ENCODE measurements at places on chromosomes 4 and X. TPM values are rescaled to one million over a fixed set of nuclear protein-coding genes. Genes with fewer than 3 reads are reported as not detected.

- H3K4me1 ChIP-seq = peaks cover 17% of the 10 kb centered on the region
- no peaks in the 10 kb centered on the region for H3K36me3 ChIP-seq
- no peak for DNase-seq
- no peak overlapping the region for H3K4me3 ChIP-seq
Measured at GRCh38 chrX:40727093-40727492, 8.2 kb downstream of the MED14 start.

- H3K4me3 ChIP-seq = no peak overlapping the region
- no peaks in the 10 kb centered on the region for H3K36me3 ChIP-seq
- H3K4me1 ChIP-seq = peaks cover 6% of the 10 kb centered on the region
- DNase-seq = peak; percentile 40
Measured at GRCh38 chr4:69731847-69732246, 28.6 kb downstream of the SULT1B1 start.

GRCh38 chr4:77001907-77002306, 52.4 kb downstream of the SEPTIN11 start:
- H3K4me1 ChIP-seq = peaks cover 22% of the 10 kb centered on the region
- H3K4me3 ChIP-seq = no peak overlapping the region
- H3K36me3 ChIP-seq = no peaks in the 10 kb centered on the region
- peak overlapping the region; percentile 59 for H3K27ac ChIP-seq
- DNase-seq = no peak

DNA sequence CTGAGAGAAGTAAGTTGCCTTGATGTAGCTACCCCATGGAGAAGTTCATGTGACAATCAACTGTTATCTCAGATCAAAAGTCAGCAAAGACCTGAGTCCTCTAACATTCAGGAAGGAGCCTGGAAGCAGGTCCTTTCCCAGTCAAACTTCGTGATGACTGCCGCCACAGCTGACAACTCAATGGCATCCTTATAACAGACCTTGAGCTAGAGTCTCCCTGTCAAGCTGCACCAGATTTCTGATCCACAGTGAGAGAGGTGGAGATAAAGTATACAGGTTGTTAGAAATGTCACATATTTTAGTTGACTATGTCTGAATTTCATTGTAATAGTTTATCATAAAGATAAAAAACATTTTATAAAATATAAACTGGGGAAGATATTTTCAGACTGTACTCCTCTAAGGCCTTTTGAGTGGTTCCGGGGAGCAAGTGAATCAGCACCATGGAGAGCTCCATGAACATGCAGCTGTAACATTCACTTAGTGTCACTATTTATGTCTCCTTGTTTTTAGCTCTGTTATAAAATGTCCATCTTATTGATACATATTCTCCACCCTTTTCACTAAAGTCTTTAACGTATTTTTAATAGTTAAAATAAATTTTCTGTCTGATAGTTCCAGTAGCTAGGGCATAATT, 1653.5 kb upstream of the AGA start:
- H3K4me3 ChIP-seq = no peak overlapping the region
- no peaks in the 10 kb centered on the region for H3K27me3 ChIP-seq
- H3K4me1 ChIP-seq = no peaks in the 10 kb centered on the region
- DNase-seq = peak; percentile 68
- no peaks in the 10 kb centered on the region for H3K36me3 ChIP-seq
- H3K27ac ChIP-seq = no peak overlapping the region

GRCh38 chr4:110666030-110666429, 43.2 kb upstream of the PITX2 start:
- no peak overlapping the region for H3K27ac ChIP-seq
- no peaks in the 10 kb centered on the region for H3K36me3 ChIP-seq
- peaks cover 6% of the 10 kb centered on the region for H3K4me1 ChIP-seq
- H3K4me3 ChIP-seq = no peak overlapping the region

DNA sequence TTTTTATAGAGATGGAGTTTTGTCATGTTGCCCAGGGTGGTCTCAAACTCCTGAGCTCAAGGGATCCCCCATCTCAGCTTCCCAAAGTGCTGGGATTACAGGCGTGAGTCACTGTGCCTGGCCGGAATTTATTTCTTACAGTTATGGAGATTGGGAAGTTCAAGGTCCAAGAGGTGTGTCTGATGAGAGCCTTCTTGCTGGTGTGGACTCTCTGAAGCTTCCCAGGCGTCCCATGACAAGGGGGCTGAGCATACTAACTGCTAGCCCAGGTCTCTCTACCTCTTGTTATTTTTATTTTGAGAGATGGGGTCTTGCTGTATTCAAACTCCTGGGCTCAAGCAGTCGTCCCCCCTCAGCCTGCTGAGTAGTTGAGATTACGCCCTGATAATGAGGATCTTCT, 2.9 kb upstream of the NSD2 start:
- H3K27ac ChIP-seq = peak overlapping the region; percentile 99
- H3K27me3 ChIP-seq = no peaks in the 10 kb centered on the region
- peak; percentile 72 for DNase-seq
- H3K36me3 ChIP-seq = no peaks in the 10 kb centered on the region

Gene HAND2
- total RNA-seq = 69.7 TPM

- H3K36me3 ChIP-seq = no peaks in the 10 kb centered on the region
- no peak overlapping the region for H3K27ac ChIP-seq
- DNase-seq = no peak
- peaks cover 16% of the 10 kb centered on the region for H3K4me1 ChIP-seq
- no peak overlapping the region for H3K4me3 ChIP-seq
- H3K27me3 ChIP-seq = no peaks in the 10 kb centered on the region
Measured at GRCh38 chr4:187183346-187183745, 459.7 kb upstream of the FAT1 start.

Gene PWWP3B
- total RNA-seq = 34.9 TPM

Gene ANXA3
- total RNA-seq = 194 TPM

DNA sequence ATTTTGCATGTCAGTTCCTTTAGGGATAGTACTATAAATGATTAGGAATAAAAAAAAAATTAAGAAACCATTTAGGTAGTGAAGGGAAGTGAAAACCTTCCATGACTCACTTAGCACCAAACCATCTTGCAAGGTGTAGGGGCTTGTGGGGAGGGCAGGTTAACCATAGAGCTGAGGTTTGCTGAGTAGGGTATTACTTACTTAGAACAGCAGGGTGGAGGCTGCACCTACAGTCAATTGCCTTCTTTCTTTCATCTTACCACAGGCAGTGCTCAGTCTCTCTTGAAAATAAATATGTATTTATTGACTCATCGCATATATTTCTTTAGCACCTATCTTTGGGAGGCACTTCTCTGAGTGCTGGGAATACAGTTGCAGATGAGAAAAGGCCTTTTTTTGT, 104.9 kb upstream of the GIMD1 start:
- H3K4me1 ChIP-seq = no peaks in the 10 kb centered on the region
- H3K27me3 ChIP-seq = no peaks in the 10 kb centered on the region
- no peak for DNase-seq
- no peak overlapping the region for H3K27ac ChIP-seq
- no peak overlapping the region for H3K4me3 ChIP-seq

DNA sequence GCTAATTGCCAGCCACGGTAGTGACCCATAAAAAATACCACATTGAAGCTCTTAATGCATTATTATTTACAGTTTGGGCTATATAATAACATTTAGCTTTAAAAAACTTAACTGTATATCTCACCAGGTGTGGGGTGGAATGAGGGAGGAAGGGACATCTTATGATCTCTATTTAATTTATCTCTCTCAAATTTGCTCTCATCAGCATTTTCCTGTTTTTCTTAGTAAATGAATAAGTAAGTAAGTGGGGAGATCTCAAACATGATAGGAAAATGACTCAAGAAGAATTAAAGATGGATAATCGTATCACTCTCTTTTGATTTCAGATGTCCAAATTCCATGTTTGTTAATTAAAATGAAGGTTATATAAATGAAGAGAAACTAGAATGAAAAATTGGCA, 200.7 kb upstream of the NR3C2 start:
- no peaks in the 10 kb centered on the region for H3K4me1 ChIP-seq
- H3K27me3 ChIP-seq = no peaks in the 10 kb centered on the region
- no peaks in the 10 kb centered on the region for H3K36me3 ChIP-seq
- H3K4me3 ChIP-seq = no peak overlapping the region

DNA sequence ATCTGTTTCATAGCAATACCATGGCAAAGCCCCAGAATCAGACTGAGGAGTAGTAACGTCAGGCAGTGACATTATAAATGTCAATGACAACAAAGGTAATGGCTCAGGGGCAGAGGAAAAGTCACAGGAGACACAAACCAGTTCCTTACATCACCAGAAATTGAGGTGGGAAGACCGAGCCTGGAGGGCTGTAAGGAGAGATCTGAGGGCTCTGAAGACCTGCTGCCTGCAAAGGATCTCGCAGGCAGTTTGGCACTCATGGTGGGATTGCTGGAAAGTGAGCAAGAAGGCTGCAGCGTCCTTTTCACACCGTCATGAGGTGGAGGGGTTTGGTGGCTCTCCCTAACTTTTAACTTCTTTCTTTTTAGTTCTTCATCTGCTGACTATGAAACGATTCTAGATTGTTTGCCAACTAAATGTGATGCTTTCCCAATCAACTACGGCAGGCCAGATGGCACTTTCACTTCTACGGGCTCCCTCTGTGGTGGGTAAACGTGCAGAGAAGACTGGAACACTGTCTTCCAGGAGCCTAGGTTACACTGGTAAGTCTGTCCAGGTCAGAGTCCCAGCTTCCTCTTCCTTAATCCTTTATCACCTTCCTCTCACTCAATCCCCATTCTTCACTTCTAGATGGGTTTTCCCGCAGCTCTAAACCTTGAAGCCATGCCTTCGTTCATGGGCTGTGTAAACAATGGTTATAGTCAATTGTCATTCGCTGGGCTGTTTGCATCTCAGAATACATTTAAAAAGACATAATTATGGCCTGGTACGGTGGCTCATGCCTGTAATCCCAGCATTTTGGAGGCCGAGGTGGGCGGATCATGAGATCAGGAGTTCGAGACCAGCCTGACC, 58.2 kb downstream of the TBC1D9 start:
- H3K36me3 ChIP-seq = no peaks in the 10 kb centered on the region
- no peak overlapping the region for H3K4me3 ChIP-seq
- H3K4me1 ChIP-seq = peaks cover 5% of the 10 kb centered on the region
- no peaks in the 10 kb centered on the region for H3K27me3 ChIP-seq
- H3K27ac ChIP-seq = no peak overlapping the region
